Stimulated activated CD8-positive, alpha-beta memory T cell treated with anti-CD3 and anti-CD28 coated beads, Interleukin-15, amount 100 ng/mL, for 24 hours (primary cell): ENCODE measurements at places on chromosomes 5 and 9.

- no peak for DNase-seq
These were observed 97.8 kb downstream of the STK32A start for GRCh38 chr5:147332658-147333057.

DNA sequence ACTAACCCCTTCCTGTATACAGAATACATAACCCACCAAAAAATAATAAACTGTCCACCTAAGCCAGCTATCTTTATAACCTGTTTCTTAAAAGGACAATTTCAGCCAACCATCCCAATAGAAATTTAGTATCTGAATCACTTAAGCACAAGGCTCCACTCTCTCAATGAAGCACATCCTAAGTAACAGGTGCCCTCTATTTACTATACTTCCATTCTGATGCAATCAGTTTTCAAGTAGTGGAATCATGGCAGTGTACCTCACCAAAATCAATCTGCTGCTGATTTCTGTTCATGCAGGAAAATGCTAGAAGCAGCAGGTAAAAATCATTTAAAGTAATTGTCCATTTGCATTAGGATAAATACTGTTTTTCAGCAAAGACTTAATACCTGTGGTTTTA lies 4.8 kb downstream of the MTX3 start:
- no peak for DNase-seq

GRCh38 chr5:58188262-58188651 lies 271.6 kb downstream of the PLK2 start:
- DNase-seq: no peak

DNA sequence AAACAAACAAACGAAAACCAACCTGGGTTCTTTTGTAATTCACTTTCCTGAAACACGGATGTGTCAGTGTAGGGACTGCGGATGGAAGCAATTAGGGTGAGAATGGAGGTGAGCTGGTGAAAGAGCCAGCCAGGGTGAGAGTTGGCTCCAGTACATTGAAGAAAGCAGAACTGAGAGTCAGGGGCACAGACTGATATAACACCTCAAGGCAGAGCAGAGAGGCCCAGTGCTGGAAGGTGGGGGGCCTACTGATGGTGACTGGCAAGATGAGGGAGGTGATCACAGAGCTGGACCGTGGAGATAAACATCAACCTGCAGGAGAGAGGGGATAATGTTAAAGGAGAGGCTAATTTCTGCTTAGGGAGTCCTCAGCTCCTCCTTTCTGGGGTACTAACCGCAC lies 221.1 kb downstream of the MAN2A1 start:
- no peak for DNase-seq

- DNase-seq: no peak
These were observed 364 bp downstream of the RPS6 start for GRCh38 chr9:19379697-19380046.

GRCh38 chr9:91555132-91555531 lies 131.5 kb upstream of the NFIL3 start:
- no peak for DNase-seq

GRCh38 chr5:35821513-35821912 lies 35.2 kb upstream of the IL7R start:
- no peak for DNase-seq

DNA sequence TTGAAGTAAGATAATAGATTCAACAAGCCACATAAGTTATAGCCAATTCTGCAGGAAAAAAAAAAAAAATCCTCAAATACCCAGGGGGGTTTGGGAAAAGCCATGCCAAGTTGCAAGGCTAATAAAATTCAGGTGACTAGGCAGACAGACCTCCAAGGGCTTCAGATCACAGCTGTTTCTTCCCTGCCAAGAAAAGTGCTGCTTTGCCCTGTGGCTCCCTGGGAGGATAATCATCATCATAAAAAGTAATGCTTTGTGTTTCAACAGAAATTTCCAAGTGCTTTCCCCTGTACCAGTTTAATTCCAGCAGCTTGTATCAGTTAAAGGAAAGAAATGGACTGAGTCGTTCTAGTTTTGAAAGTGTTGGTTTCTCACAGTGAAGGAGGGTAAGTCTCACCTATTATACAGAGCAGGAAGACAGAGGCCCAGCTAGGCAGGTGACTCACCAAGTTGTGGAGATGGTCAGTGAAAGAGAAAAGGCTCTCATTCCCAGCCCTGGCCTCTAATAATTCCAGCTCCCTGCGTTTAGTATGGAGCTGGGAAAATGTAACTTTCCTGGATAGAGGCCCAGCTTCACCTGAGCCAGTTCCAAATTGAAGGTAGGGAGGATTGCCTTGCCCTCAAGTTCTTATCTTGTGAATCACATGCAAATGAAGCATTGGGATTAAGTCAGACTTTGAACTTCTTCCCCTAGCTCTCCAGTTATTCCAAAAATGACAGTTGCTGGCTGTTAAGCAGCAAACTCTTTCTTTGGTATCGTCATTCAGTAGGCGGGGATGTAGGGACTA lies 263.4 kb downstream of the GRIA1 start:
- no peak for DNase-seq

GRCh38 chr5:178288401-178289368 lies 56.1 kb upstream of the PHYKPL start:
- DNase-seq: no peak

- DNase-seq: no peak
These were observed 216.7 kb downstream of the BNC2 start for GRCh38 chr9:16653491-16654399.

DNA sequence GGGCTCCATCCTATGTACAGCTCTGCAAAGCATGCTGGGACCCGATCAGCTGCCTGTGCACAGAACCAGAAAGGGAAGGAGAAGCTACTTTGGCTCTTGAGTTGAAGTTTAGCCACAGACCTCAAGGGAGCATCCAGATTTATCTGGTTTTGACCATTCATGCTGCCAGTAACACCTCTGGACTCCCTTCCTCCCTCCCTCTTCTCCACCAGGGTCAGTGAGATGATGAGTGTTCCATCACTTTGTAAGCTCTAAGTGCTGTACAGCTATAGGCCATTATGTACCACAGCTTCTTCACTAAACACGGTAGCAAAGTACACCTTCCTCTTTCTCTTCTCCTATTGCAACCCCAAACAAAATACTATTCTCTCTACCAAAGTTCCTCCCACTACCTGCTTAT lies 77.9 kb downstream of the GLIS3 start:
- DNase-seq: no peak

GRCh38 chr5:149500922-149501582 lies 50.2 kb downstream of the CSNK1A1 start:
- DNase-seq: no peak

DNA sequence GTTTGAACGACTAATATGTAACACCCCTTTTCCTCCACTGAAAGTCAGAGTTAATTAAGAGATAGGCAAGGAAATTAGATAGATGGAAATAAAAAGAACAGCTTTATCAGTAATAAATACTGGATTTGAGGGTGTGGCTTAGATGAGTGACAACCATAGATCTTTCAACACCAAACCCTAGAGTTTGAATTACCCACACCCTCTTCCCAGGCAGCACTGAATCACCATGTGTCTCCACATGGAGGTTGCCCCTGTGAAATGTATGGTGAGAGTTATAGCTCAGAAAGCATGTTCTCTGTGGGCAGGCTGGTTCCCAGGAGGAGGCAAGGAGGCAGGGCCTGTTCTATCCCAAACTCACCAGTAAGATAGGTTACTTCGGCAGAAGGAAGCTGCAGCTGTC lies 69.7 kb downstream of the TMEM174 start:
- DNase-seq: no peak

DNA sequence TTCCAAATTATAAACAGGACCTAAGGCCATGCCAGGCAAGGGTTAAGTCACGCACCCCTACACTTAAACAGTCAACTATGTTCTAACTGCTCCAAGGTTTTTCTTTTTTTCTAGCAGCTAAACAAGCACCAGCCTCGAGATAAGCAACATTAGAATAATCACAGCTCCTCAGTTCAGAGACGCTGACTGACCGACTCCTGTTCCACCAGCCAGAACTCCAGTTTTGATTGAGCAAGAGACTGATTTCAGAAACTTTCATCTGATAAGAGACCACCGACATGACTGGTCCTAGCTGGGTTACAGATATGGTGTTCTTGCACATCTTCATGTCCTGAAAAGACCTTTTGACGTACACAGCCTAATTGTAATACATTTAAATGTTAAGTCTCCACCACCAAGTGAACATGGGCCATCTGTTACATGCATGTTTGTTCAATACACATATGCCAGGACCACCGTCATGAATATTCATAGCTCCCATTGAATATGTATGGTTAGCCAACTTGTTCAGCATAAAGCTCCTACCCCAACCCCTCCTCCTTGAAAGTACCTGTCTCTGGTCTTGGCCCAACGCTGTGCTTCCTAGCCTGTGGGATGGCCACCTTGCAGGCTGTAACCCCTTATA lies 23.7 kb upstream of the OTULINL start:
- DNase-seq: no peak
